ENCODE measurements at places on chromosomes 1 and 21. TPM values are rescaled to one million over a fixed set of nuclear protein-coding genes. Genes with fewer than 3 reads are reported as not detected.

Gene SPRR4
- not detected for total RNA-seq

Gene THEM5
- total RNA-seq = not detected

Gene KAZN
- total RNA-seq = 3.2 TPM

Gene RAB3B
- 2.1 TPM for total RNA-seq

Gene RAB13
- 39.7 TPM for total RNA-seq

Gene LORICRIN
- not detected for total RNA-seq

Gene ATP1A4
- not detected for total RNA-seq

Gene MECR
- 20.3 TPM for total RNA-seq

Gene TAF13
- total RNA-seq = 40.0 TPM

Gene LEFTY2
- not detected for total RNA-seq

Gene PYHIN1
- total RNA-seq = not detected

Gene CDC7
- total RNA-seq = 9.5 TPM

Gene CYP4Z1
- total RNA-seq = not detected

Gene PBX1
- 2.5 TPM for total RNA-seq

Gene CLCA4
- not detected for total RNA-seq

Gene LAMB3
- total RNA-seq = 33.9 TPM

Gene ZNF684
- total RNA-seq = 3.8 TPM

Gene FMO2
- not detected for total RNA-seq

Gene HHIPL2
- total RNA-seq = not detected

Gene RAB25
- not detected for total RNA-seq

Gene RPTN
- total RNA-seq = not detected

Gene AQP10
- not detected for total RNA-seq

Gene C1orf185
- total RNA-seq = not detected

Gene TSPAN1
- total RNA-seq = 2.5 TPM

Gene AMY1B
- total RNA-seq = not detected

Gene LRRC3
- 5.5 TPM for total RNA-seq

Gene SPRR1B
- not detected for total RNA-seq
